ENCODE measurements at places on chromosomes 7 and 10.
A peak's percentile ranks its signal among the peaks of the same experiment; 100 is the strongest.

DNA sequence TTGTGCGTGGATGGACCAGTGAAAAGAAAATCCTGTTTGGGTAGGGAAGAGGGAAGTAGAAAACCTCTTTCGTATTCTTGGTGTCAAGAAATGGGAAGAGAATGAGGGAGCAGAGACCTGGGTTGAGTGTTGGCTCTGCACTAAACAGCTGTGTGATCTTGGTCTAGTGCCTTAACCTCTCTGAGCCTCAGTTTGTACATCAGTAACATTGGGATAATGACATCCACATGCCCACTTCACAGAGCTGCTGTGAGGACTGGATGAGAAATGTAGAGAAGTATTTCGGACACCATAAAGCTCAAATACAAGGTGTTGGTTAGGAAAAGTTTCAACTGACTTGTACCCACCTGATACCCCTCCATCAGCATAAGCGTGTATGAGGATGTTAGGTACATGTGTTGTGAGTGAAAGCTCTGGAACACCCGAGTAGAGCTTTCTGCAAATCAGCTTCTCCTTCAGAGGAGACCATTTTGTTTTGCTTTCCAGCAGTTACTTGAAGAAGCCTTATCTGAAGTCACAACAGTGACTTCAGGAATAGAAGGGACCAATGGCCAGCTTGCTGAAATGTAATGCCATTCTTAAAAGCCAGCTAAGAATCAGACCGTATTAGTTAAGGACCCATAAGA, 11.2 kb downstream of the TRIM56 start:
- DNase-seq = no peak

- no peak for DNase-seq
Observed at GRCh38 chr10:18859659-18860058, 188.9 kb upstream of the MALRD1 start.

DNA sequence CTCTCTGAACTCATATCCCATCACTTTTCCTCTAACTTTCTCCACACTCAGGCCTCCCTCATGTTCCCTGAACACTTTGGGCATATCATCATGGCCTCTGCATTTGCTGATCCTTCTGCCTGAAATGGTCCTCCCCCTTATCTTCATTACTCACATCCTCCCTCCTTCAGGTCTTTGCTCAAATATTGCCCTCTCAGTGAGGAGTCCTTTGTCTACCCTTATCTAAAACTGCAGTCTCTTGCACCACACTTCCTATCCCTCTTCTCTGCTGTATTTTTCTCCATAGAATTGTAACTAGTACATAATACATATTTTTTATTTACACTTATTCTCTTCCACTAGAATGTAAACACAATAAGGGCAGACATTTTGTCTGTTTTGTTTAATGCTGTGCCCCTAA, 41.7 kb downstream of the DNAJC1 start:
- no peak for DNase-seq

GRCh38 chr7:92231-92674, 100.1 kb upstream of the FAM20C start:
- no peak for DNase-seq

GRCh38 chr10:34538281-34538829, 276.7 kb downstream of the PARD3 start:
- DNase-seq = no peak

DNA sequence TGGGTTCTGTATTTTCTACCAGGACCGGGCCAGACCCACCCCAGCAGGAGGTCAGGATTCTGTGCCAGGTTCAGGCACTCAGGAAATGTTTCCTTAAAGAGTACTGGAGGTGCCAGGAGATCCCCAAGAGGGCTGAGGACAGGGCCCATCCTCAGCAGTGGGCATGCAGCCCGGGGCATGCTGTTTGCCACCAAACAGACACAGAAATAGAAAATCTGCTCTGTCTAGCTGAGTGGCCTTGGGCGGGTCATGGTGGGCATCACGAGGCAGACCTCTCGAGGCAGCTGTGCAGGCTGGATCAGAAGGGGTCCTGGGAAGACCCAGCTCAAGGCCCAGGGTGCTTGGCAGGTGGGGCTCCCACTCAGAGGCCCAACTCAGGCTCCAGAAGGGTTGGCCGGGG, 105.0 kb downstream of the FAM53B start:
- no peak for DNase-seq

GRCh38 chr10:37860494-37861190, 3.2 kb upstream of the ZNF248 start:
- DNase-seq = no peak

- no peak for DNase-seq
Observed at GRCh38 chr10:60130130-60130579, 223.8 kb upstream of the CCDC6 start.

DNA sequence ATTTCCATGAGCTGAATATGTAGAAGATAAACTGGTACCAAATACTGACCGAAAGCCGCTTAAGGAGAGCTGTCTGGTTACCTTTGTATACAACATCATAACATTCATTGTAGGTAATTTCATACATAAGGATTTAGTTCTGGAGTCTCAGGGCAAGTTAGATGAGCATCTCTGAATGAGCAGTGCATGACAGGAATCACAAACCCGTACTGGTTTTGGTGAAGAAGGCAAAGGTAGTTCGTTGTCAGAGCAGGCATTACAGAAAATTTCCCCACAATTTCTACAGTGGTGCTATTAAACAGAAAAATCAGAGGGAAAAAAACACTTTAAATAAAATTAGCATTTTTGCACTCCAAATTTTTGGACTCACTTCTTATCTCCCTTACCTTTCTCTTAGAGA, 12.9 kb upstream of the PBLD start:
- no peak for DNase-seq

DNA sequence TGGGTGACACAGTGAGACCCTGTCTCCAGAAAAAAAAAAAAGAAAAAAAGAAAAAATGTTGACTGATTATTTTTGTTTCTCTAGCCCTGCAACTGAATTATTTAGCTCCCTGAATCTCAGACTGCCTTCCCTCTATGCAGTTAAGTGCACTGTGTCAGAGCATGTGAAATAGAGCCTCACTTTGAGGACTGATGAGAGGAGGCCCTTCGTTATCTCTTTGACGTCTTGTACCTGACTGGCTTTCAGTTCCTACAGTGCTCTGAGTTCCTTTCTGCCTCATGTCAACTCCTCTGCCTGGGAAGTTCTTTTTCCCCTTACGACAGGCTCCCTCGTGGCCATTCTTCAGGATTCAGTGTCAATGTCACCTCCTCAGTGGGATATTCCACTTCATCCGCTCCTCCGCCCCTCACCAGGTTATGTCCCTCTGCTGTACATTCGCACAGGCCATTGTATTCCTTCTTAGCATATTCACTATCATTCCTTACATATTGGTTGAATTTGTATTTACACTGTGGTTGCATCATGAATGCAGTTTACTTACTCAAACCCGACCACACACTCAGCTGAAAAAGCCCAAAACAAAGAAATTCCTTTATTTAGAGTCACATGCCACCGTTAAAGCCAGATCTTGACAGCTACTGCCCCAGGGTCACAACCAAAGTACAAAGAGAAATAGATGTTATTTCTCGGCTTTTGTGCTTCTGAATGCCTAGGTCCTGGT, 18.1 kb upstream of the CAMK2G start:
- DNase-seq = no peak

DNA sequence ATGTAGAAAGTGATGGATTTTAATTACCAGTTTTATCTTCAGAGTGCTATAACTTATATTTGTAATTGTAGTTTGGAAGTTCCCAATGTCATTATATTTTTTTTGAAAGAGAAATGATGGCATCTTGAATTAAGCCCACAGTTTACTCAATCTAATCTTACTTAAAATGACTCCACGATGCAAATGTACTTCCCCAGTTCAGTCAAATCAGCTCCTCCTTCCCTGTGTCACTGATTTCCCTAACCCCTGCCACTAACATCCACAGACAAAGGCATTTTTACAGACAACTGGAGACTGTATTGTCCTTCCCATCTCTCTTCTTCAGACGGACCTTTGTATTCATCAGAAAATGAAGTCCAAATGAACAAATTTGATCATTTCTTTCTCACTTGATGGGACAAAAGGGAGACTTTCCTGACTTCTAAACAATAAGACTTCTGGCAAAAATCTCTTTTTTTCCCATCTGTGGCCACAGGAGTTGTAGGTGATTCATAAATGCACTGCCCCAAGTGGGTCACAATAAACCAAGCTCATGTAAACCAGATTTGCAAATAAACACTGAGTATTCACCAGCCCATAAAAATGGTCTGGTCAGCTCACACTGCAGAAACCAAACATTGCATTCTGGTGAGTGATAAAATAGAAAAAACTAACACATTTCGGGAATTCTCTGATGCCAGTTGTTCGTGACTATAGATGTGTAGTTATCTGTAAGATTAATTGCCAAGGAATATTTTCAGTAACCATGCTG, 162.9 kb downstream of the FANK1 start:
- no peak for DNase-seq

- peak; percentile 41 for DNase-seq
Observed at GRCh38 chr10:14330388-14331061, at the start of gene FRMD4A. FRMD4A (minus strand) TSS chr10:14330924.

GRCh38 chr7:108449521-108449920, 6.7 kb downstream of the NRCAM start:
- no peak for DNase-seq

Measured in cerebellar cortex (tissue), 1 donor.